ENCODE measurements at places on chromosomes 6 and 20.

DNA sequence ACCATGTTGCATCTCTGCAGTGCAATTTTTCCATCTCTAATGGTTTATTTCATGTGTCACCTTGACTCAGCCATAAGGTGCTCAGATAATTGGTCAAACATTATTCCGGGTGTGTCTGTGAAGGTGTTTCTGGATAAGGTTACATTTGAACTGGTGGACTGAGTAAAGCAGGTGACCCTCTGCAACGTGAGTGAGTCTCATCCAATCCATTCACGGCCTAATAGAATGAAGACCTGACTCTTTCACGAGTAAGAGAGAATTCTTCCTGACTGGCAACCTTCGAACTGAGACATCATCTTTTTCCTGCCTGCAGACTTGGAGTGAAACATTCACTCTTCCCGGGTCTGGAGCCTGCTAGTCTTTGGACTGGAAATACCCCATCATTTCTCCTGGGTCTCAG is 77.1 kb upstream of the SLC22A23 start:
- no peak for DNase-seq

DNA sequence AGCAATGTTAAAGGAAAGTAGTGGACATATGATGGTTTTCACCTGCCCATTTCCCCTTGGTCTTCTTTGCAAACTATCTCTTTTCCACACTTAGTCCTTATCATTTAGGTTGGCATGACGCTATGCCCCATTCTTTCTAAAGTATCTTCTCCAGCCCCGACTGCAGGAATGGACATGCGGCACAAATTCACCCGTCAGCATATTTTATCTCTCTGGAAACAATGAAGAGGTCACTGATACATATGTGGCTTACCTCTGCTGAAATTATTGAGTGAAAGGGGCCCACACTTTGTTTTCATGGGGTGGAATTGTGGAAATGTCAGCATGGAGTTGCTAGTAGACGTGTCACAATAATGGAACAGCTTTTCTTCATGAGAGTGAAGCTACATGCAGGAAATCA is 45.8 kb upstream of the MEI4 start:
- DNase-seq = no peak

DNA sequence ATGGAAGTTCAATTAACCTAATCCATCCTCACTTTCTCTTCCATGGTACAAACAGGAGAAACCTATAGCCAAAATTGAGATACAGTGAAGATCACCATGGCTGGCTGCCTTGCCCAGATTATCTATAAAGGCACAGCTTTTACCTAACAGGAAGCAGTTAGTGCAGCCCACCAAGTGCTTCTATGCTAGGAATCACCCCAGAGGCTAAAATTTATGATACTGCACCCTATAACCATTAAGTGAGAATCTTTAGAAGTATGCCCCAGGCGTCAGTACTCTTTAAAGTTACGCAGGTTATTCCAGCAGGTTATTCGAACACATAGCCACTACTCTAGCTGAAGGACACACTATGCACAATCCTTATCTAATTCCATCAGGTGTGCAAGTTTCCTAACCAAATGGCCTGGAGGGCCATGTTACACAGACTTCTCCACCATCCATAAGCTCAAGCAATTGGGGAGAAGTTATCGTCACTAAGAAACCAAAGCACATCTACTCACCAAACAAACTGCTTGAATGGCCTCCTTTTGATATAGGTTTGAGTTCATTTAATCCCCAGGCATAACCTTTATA is 43.1 kb downstream of the MAN1A1 start:
- DNase-seq = no peak

DNA sequence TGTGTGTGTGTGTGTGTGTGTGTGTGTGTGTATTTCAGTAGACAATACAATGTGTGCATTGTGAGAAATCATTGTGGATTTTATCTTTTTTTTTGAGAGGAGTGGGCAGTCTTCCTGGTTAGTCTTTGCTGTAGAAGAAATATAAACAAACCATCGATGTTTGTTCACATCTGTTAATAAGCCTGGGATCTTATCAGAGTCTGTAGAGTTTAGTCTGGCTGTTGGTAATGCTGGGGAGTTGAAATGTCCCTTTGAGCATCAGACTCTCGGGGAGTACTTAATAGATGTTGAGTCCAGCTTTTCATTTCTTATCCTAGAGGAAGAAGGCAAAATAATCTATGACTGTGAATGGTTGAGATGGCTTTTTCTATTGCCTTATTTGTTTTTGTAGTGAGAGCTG is 96.6 kb upstream of the SUPT3H start:
- DNase-seq = no peak

- no peak for DNase-seq
Measured at GRCh38 chr6:13763740-13764381, 50.5 kb downstream of the MCUR1 start.

- DNase-seq = peak; percentile 83
Measured at GRCh38 chr6:100460650-100461204, 4.0 kb downstream of the SIM1 start.

GRCh38 chr20:42447270-42447669 is 742.4 kb downstream of the PTPRT start:
- DNase-seq = no peak

GRCh38 chr20:5000263-5001173 is 792 bp downstream of the SLC23A2 start:
- peak; percentile 79 for DNase-seq

- DNase-seq = no peak
Measured at GRCh38 chr6:28978959-28979561, 26.1 kb downstream of the ZNF311 start.

GRCh38 chr6:46234156-46234556 is 63.4 kb upstream of the ENPP5 start:
- DNase-seq = no peak

- no peak for DNase-seq
Measured at GRCh38 chr6:144936764-144937163, 651.6 kb downstream of the UTRN start.

GRCh38 chr6:11595903-11596302 is 58.4 kb downstream of the TMEM170B start:
- DNase-seq = no peak

DNA sequence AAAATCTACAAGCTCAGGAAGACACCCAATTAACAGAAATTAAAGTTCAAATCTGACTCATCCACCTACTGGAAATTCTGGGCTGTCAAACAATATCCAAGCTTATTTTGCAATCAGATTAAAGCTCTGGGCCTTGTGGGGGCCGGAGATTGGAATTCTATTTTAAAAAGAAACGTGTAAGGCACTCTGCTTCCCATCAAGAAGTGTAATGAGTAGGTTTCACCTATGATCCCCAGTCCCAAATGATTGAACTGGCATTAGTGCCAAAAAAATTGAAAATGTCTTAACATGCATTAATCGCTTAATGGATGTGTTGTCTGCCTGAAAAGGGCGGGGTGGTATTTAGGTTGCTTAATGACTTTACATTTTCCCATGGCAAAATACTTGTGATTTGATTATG is 542.4 kb upstream of the BTBD3 start:
- DNase-seq = no peak

DNA sequence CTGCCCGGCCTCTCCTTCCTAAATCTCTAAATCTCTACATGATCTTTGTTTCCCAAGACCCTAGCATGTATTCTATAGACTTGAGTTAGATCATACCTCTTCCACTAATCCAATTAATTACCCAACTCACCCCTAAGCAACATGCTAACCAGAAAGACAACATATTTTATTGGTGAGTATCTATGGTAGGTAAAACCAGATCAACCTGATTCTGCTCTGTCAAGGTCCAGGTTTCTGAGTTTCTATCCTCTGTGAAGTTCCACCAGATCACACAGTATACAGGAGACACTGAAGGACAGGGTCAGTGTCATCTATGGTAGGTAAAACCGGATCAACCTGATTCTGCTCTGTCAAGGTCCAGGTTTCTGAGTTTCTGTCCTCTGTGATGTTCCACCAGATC is 363.2 kb upstream of the MARCKS start:
- DNase-seq = no peak

GRCh38 chr20:20450521-20450920 is 82.6 kb downstream of the INSM1 start:
- no peak for DNase-seq

DNA sequence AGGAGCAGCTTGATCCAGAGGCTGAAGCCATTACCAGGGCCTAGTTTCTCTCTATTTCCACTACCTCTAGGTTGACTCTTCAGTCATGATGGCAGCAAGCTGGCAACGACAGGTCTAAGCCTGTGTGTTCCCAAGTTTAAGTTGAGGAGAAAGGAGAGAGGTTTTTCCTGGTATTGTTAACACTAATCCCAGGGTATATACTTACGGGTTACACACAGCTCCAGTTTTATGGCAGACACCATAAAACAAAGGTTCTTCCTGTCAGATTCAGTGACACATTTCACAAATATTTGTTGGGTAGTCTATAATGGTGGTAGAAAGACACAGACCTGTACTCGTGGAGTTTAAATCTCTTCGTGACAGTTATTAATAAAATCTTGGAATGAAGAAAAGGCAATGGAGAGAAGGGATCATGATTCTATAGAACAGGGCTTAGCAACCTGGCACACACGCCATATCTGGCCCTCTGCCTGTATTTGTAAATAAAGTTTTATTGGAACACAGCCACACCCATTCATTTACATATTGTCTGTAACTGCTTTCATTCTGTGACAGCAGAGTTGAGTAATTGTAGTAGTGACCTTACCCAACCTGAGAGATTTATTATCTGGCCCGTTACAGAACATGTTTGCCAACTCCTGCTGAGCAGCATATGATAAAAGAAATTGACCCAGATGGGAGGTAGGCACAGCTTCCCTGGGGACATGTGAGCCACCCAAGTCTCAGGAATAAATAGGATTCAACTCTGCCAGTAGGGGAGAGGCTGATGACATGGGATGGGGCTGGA is 323.3 kb downstream of the CDH4 start:
- peak; percentile 58 for DNase-seq

- DNase-seq = peak; percentile 87
Measured at GRCh38 chr6:138509371-138509770, 10.1 kb upstream of the NHSL1 start.

DNA sequence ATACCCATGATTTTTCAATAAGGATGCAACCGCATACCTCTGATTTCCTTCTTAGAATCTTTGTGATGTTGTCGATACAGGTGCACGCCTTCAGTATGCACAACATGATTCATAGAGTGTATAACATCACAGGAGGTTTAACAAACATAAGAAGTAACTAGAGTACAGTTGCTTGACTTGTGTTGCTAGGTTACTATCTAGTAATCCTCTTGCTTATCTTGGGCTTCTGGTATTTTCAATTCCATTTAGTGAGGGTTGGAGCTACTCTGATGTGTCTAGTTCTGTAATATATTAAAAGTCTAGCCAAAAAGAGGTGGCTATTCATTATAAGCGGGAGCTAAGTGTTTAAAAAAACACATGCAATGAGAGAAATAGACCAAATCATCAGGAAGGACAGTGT is 85.5 kb upstream of the TENT5A start:
- DNase-seq = no peak

DNA sequence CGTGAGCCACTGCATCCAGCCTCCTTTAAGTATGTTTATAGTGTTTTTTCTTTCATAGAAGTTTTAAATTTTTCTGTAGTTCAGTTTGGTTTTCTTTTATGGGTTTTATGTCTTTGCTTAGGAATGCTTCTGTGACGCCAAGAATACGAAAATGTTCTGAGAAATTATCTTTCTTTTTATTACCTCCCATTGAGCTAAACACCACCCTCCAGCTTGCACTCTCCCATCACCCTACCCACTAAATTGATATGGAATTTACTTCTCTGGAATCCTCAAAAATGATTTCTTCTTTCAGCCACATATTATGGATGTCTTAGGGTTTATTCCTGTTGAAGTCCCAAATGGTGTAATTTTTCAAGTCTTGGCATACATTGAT is 38.1 kb downstream of the JARID2 start:
- DNase-seq = no peak

- DNase-seq = peak; percentile 46
Measured at GRCh38 chr6:68975064-68975463, 340.0 kb downstream of the ADGRB3 start.

GRCh38 chr20:55205665-55206064 is 730.3 kb downstream of the DOK5 start:
- DNase-seq = no peak

- no peak for DNase-seq
Measured at GRCh38 chr20:61514018-61514365, 261.9 kb downstream of the CDH4 start.

- no peak for DNase-seq
Measured at GRCh38 chr6:56505512-56506260, 137.0 kb downstream of the DST start.
